Stimulated activated CD4-positive, alpha-beta T cell treated with anti-CD3 and anti-CD28 coated beads, TNF-alpha, amount 100 ng/mL, for 1 hour (primary cell): ENCODE measurements at places on chromosomes 7 and 10.

- DNase-seq, result no peak
Measured at GRCh38 chr7:111676811-111677210, 114.5 kb upstream of the IMMP2L start.

DNA sequence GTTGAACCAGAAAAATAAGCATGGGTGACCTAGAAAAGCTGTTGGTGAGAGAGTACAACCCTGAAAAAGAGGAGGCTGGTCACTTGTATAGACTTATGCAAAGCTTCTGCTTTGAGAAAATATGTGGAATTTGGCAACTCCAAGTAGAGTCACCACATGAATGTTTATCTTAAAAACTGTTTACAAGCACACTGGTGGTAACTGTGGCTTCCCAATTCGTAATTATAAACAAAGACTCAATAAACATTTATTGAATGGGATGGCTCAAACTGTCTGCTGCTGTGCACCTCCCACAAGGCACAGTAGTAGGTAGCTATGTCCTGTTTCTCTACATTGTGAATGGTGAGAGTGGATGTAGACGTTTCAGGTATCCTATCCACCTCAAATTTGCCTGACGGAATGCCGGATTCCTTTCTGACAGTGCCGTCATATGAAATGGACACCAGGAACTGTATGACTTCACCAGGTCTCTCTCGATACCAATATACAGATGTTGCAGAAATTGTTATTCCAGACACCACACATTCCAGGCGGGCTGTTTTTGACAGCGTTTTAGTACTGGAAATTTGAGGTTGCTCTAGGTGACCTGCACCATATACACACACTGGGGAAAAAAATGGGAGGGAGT is 43.4 kb upstream of the TARP start:
- no peak for DNase-seq

GRCh38 chr7:105448181-105448580 is 59.5 kb upstream of the SRPK2 start:
- no peak for DNase-seq

DNA sequence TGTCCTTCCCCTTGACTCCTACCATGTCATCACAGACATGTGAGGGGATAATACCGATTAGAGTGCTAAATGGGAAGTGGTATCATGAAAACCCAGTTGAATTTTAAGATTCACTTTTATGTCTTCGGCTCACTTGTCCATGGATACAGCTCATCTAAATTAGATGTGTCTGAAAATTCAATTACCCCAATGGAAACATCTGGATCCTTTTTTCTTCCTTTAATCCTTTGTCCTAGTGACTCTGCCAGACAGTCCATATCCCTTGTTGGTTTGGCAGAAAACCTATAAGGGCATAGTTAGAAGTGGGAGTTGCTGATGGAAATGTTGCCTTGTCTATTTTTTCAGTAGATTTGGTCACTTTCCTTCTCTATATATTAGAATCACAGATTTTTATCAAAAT is 271.9 kb downstream of the MTERF1 start:
- no peak for DNase-seq

GRCh38 chr10:125089469-125089868 is 70.9 kb downstream of the CTBP2 start:
- no peak for DNase-seq

- no peak for DNase-seq
Measured at GRCh38 chr7:112322070-112322469, 115.6 kb downstream of the ZNF277 start.

GRCh38 chr7:106031300-106032035 is 68.4 kb downstream of the CDHR3 start:
- no peak for DNase-seq

DNA sequence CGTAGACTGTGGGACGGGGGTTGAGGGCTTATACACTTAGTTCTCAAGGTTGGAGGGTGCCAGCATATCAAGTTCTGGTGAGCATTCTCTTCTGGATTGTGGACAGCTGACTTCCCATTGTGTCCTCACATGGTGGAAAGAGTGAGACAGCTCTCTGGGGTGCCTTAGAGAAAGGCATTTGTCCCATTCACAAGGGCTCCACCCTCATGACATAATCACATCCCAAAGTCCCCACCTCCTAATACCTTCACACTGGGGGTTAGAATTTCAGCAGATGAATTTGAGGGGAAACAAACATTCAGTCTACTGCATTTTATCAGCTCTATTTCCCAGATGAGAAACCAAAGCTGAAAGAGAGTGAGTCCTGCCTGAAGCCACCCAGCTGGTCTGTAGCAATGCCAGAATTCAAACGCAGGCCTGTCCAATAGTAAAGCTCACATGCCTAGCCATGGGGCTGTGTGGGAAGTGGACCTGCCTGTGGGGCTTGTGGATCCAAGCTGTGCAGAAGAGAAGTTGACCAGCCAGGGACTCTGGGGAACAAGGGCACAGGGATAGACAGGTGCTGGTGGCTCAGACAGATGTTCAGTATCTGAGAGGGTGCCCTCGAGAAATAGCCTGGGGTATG is 34.9 kb upstream of the LOXL4 start:
- no peak for DNase-seq

DNA sequence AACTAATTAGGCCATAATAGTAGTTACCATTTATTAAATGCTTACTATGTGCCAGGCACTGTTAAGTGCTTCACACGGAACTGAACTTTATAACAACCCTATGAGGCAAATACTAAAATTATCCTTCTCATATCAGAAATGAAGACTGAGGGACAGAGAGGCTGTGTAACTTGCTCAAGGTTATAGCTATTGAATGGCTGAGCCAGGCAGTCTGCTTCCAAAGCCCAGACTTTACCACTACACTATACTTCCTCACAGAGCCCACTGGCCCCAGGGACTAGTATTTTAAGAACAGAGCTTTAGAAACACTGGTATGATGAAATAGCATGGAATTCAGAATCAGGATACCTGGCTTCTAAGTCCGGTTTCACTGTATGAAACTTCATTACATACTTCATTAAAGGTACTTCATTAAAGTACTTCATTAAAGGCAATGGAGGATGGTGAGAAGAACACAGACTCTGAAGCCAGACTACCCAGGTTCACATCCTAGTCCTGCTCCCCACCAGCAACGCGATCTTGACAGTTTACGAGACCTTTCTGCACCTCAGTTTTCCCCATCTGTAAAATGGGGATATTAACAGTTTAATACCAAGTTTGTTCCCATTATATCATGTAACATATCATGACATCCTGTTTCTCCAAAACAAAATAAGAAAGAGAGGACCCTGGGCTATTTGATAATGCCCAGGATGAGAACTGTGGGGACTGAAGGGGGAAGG is 19.6 kb downstream of the ANXA11 start:
- no peak for DNase-seq

DNA sequence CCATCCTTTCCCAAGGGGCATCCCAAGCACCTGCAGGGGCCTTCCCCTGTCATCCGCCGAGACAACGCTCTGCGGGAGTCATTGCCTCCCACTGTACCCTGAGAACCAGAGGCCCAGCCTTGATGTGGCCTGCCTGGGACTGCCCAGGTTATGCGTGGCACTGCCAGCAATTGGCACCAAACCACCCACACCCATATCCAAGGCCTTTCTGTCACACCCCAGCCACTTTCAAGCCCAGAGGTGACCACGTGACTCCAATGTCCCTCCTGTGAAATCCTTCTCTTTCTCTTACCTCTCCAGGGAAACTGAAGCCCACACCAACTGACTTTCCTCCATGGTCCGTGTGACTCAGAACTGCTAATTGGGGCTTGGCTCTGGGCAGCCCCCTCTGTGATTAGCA is 123.9 kb downstream of the C10orf105 start:
- DNase-seq, result no peak

GRCh38 chr7:71784180-71784579 is 628.0 kb downstream of the CALN1 start:
- no peak for DNase-seq

- no peak for DNase-seq
Measured at GRCh38 chr7:94875201-94875600, 32.2 kb upstream of the PPP1R9A start.

DNA sequence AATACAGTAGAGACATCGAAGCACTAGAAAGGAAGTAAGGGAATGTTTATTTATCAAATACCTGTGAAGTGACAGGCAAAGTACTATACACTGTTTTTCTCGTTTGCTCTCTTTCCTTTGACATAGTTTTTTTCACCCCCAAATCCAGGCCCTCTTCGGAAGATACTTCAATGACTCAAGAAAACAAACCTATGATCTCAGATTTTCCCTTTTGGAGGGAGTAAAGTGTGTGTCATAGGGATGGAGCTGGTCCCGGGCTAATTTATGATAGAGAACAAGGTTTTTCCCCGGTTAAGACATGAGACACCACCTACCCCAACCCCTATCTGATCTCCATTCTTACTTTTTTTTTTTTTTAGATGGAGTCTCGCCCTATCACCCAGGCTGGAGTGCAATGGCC is 61.7 kb downstream of the MAP3K8 start:
- no peak for DNase-seq

GRCh38 chr7:141557360-141557759 is 6.2 kb downstream of the AGK start:
- DNase-seq, result no peak

GRCh38 chr10:44064987-44065787 is 319.7 kb downstream of the CXCL12 start:
- DNase-seq, result no peak

DNA sequence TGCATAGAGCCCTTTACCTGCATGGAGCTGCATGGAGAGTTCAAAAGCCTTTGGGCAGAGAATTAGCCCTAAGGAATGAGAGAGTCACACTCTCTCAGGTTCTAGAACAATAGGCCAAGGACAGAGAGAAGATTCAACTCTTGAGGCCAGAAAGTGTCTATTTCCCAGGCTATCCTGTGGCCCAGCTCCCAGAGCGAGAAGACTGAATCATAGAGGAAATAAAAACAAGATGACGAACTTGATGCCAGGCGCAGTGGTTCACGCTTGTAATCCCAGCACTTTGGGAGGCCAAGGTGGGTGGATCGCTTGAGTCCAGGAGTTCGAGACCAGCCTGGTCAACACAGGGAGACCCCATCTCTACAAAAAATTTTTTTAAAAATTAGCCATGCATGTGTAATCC is 18.3 kb upstream of the PODXL start:
- DNase-seq, result no peak

- no peak for DNase-seq
Measured at GRCh38 chr10:4034907-4035598, 250.0 kb upstream of the KLF6 start.

GRCh38 chr7:74334030-74334429 is 44.8 kb downstream of the CLIP2 start:
- DNase-seq, result no peak

GRCh38 chr7:137996386-137996851 is 5.5 kb downstream of the CREB3L2 start:
- no peak for DNase-seq

DNA sequence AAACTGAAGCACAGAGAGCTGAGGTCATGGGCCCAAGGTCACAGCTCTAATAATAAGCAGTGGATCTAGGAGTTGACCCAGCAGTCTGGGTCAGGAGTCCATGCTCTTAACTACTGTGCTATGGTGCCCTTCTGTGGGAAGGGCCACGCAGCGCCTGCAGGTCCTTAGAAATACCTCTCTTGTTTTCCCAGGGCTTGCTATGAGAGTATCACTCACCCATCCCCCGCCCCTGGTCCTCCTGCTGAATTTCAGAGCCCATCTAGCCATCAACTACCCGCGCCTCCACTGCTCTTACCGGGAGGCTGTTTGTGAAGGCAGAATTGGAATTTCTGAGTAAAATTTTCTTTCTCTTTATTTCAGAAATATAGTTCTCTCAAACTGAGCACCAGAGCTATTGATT is 27.3 kb upstream of the CRHR2 start:
- no peak for DNase-seq

GRCh38 chr10:5583525-5584175 is 58.9 kb downstream of the CALML3 start:
- no peak for DNase-seq

DNA sequence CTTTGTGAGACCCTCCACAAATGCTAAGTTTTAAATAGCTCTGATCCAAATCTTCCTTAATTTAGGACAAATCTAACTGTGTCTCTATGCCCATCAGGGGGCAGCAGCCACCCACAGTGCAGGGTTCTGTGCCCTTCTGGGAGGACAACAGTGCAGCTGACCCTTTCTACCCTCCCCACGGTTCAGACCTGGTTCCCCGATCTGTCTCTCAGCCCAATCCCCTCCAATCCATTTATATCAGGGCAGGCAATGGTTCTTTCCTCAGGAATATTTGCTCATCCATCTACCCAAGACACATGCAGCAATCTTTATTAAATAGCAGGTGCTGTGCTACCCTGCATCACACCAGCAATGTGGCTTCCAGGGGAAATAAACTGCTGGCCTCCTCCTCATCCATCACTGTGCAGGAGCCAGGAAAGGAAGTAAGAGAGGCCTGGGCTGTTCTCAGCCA is 4.0 kb upstream of the RBM28 start:
- peak; percentile 46 for DNase-seq

- DNase-seq, result peak; percentile 25
Measured at GRCh38 chr10:29681676-29682448, 47.1 kb upstream of the SVIL start.

DNA sequence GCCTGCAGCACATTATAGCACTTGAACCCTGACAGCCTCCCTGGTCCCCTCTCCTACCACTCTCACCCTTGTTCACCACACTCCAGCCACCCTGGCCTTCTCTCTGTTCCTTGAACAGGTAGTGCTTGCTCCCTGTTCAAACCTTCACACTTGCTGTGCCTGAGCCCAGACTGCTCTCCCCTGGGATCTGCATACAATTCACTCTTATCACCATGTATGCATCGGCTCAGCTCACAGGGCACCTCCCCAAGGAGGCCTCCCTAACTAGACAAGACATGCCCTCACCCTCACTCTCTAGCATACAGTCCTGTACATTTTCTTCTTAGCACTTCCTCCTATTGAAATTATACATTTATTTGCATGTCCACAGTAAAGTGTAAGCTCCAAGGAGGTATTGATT is 59.3 kb downstream of the FAM13C start:
- DNase-seq, result no peak

DNA sequence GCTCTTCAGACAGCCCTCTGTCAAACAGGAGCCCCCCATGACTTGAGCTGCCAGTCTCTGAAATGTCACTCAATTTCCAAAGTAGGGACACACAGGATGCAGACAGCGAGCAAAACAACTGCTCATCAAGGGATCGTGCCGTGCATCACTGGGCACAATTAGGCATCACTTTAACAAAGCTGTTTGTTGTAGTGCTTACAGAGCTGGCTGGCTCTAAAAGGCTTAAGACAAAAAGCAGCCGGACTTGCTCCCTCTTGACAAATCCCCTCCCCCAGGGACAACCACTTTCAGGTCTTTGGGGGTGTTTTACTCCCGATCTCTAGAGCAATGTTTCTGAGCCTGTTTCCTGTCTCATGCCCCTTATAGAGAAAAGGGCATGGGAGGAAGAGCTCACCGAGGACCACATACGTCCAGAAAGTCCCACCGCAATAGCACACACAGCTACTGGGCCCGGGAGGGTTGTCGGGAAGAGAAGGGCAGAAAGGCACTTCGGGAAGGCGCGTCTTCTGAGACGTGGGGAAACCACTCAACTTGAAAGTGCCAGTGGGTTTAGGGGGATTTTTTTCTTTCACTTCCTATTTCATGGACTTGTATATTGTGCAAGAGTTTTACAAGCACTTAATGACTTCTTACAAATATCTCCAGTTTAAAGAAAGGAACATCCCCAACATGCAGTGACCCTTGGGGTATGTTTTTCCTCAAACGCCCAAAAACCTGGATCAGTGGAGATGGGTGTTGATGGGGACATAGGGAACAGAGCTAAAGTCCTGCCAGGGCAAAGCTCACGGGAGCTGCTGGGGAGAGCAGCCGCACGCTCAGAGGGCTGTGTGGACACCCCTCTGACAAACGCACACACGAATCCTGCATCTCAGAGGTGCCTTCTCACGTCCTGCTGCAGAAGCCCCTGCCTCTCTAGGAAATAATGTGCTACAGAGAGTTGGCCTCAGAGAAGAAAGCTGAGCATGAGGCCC is 27.1 kb downstream of the LRRC20 start:
- no peak for DNase-seq
